ENCODE measurements at places on chromosomes 1 and 21. TPM values are rescaled to one million over a fixed set of nuclear protein-coding genes. Genes with fewer than 3 reads are reported as not detected.

GRCh38 chr1:161177112-161177935 lies at the start of gene B4GALT3:
Gene B4GALT3 (minus strand): TSS chr1:161177507. CDS start chr1:161176060, 1,447 bp downstream.
- DNase-seq = peak; percentile 96

- DNase-seq = no peak
Observed at GRCh38 chr1:64263335-64263734, 59.9 kb downstream of the UBE2U start.

GRCh38 chr1:42315500-42315899 lies 19.5 kb downstream of the FOXJ3 start:
- no peak for DNase-seq

GRCh38 chr1:86567341-86567740 lies 20.5 kb downstream of the CLCA4 start:
- no peak for DNase-seq

DNA sequence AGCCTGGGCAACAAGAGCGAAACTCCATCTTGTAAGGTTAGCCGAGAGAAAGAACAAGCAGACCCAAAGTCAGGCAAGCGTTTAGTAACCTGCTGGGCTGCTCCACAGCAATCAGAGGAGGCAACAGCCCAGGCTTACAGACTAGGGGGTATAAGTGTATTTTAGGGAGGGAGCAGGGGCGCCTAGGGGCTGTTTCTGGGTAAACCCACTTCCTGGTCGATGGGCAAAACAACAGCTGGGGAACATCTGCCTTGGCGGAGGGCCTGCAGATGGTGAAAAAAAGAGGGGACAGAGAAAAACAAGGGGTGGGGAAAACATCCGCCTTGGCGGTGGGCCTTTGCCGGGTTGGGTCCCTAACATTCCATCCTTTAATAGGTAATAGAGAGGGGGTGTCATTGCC lies 5.2 kb downstream of the TAS1R1 start:
- no peak for DNase-seq

DNA sequence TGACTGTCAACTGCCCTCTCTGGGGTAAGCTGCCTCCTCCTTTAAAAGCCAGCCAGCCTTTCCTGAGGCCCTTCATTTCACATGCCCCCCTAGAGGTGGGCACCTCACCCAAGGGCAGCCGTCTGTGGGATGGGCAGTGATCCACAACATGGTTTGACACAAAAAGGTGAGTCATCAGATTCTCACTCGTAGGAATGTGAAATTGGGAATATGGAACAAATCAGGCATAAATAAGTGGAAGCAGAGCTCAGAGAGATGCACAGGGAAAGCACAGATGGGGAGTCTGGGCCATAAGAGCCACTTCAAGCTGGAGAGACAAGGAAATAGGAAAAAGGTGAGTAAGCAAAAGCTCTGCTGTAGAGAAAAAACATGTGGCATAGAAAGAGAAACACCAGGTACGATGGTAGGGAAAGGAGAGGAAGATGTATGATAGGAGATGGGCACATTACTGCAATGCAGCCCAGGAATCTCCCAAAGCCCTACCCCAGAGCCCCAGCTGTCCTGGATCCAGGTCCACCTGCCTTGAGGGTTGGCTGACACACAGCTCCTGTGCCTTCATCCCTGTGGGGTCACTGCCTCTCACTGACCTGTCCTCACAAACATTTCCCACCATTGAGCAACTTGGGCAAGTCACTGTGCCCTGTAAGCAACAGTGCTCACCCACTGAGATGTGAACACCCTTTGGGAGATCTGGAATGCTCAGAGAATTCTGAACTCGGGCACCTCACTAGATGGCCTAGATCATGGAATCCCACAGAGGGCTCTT lies 86.6 kb downstream of the ASTN1 start:
- DNase-seq = no peak

- DNase-seq = no peak
Observed at GRCh38 chr1:109197158-109198042, 16.3 kb upstream of the SARS1 start.

GRCh38 chr1:190259424-190259823 lies 218.2 kb downstream of the BRINP3 start:
- DNase-seq = no peak

DNA sequence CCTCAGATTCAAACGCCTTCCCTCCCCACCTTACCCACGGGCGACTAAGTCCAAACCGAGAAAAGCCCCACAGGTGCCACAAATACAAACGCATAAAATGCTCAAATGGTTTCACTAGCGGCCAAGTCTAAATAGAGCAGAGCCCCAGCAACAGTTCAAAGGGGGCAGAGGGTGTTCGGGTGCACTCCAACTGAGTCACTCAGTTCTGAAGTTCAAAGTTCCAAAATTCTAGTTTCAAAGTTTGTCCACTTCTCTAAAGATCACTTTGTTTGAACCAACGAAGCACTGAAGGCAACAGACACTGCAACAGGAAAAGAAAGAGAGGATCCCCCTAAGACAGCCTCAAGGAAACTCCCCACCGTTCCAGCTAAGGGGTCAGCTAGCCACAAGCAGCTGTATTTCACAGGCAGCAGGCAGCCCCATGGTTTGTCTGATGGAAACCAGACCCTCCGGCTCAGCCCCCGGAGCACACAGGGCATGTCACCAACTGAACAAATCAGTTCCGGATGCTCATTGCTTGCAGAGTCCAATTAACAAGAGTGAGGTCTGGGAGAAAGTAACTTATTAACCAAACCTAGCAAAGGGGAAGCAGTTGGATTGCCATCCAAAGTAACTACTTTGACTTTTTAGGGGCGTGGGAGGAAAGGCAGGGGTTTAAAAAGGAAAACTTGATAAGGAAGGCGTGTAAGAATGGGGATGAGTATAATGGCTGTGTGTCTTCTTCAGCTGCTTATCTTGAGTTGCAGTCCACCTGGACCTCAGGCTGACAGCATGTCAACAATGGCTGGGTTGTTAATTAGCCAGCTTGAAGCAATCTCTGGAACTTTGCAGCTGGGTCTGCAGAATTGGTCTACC lies 1423.9 kb upstream of the PRMT6 start:
- DNase-seq = no peak

- no peak for DNase-seq
Observed at GRCh38 chr1:6152181-6152580, 27.9 kb downstream of the CHD5 start.

GRCh38 chr1:20184481-20184900 lies 1.4 kb upstream of the UBXN10 start:
- no peak for DNase-seq

DNA sequence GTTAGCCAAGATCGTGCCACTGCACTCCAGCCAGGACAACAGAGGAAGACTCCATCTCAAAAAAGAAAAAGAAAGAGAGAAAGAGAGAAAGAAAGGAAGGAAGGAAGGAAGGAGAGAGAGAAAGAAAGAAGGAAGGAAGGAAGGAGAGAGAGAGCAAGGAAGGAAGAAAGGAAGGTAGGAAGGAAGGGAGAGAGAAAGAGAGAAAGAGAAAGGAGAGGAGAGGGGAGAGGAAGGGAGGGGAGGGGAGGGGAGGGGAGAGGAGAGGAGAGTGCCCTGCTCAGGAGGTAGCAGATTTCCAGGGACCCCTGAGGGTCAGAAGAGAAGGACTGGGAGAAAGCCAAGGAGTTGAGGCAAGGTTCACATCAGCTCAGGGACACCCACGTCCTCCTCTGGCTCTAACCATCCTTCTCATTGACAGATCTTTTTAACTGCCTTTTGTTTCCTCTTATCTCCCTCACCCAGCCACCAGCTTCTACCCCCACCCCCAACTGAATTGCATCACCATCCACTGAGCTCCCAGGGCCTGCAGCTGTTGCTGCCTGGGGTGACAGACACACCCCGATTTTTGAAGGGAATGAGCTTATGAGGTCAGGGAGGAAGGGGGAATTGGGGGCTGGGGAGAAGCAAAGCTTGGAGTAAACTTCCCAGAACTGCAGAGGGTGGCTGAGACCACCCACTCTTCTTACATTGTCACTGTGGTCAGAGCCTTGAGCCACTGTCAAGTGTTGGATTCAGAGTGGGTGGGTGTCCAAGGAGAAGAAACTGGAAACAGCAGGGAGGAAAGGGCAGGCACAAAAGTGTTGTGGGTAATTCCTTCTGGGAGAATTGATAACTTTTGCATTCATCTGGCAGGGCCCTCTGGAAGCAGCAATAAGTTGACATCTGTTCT lies 91.6 kb downstream of the GLUL start:
- DNase-seq = no peak

- no peak for DNase-seq
Observed at GRCh38 chr1:239816081-239816782, 275.5 kb upstream of the FMN2 start.

DNA sequence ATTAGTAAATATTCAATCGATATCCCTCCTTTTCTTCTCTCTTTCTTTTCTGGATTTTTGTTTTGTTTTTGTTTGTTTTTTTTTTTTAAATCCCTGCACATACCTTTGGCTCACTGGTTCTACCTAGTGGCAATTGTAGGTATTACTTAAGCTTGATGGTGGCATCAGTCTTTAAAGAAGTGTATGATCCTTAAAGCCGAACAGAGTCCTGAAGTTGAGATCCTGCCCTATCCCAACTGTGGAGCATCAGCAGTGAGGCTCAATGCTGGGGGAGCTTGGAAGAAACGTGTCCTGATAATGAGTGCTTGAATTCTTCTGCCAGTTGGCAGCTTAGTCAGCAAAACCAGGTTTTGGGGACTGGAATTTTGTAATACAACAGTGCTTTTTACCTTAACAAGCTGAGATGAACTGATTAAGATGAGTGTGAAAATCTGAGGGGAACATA lies 60.8 kb downstream of the FASLG start:
- no peak for DNase-seq

DNA sequence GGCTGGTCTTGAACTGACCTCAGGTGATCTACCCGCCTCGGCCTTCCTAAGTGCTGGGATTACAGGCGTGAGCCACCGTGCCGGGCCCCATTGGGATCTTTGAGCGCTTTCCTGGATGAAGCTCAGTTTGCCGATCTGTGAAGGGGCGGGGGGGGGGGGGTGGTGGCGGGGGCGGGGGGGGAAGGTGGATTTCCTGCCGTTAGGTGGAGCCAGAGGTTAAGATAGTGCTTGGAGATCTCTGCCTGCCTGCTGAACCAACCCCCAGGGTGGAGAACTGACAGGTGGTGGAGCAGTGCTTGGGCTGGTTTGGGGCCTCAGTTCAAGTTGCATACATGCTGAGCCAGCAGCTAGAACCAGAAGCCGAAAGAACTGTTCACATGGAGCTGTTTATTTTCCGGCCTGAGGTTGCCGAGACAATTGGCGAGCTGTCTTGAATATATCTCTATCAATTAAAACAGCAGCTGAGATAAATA lies 1.7 kb downstream of the TMCC2 start:
- DNase-seq = no peak

GRCh38 chr1:81213279-81213678 lies 587.5 kb upstream of the ADGRL2 start:
- no peak for DNase-seq

GRCh38 chr1:51697166-51697565 lies 80.3 kb downstream of the OSBPL9 start:
- DNase-seq = no peak

GRCh38 chr1:90840352-90840751 lies 123.2 kb upstream of the BARHL2 start:
- DNase-seq = no peak

DNA sequence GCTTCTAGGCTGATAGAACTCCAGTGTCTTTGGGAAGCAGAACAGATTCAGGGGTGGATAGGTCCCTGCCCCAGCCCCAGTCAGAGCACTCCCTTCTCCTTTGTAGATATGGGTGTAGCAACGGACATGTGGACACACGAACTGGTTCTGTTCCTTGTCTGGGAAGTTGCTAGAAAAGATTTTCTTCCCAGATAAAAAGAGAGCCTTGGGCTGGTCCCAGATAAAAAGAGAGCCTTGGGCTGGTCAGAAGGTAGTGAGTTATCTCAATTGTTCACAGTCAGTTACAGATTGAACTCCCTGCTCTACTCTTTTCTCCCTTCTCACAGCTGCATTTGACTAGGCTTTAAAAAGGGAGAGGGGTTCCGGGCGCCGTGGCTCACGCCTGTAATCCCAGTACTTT lies 7.4 kb upstream of the EFNA1 start:
- DNase-seq = no peak

GRCh38 chr1:168485048-168485447 lies 58.7 kb downstream of the XCL2 start:
- no peak for DNase-seq

DNA sequence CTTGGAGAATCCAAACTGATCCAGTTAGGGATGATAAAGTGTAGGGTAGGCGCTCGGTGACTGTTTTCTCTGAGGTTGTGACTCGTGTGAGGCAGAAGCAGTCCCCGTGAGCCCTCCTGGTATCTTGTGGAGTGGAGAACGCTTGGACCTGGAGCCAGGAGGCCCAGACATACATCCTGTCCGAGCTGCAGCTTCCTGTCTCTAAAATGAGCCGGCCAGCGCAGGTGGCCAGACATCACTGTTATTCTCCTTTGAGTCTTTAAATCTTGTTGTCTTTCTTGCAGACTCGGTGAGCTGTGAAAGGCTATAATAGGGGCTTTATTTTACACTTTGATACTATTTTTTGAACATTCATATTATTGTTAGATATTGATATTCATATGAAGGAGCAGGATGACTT lies 12.3 kb downstream of the PCSK9 start:
- DNase-seq = no peak

SPRR2F gene
- not detected for total RNA-seq

ITLN1 gene
- 9.2 TPM for total RNA-seq

ANXA9 gene
- total RNA-seq = not detected

SPRR2D gene
- not detected for total RNA-seq

PSEN2 gene
- 24.2 TPM for total RNA-seq

CFHR2 gene
- not detected for total RNA-seq

HEYL gene
- total RNA-seq = 19.8 TPM

RABIF gene
- total RNA-seq = 6.1 TPM

C1orf116 gene
- total RNA-seq = 1.2 TPM

HTR6 gene
- total RNA-seq = not detected

AMY1B gene
- not detected for total RNA-seq

TTC22 gene
- not detected for total RNA-seq

CHIA gene
- total RNA-seq = not detected

PAQR6 gene
- 0.54 TPM for total RNA-seq

OLIG2 gene
- not detected for total RNA-seq

C4BPB gene
- total RNA-seq = not detected

OR2AK2 gene
- total RNA-seq = not detected

IRF6 gene
- 29.7 TPM for total RNA-seq

Measured in Right ventricle myocardium inferior (tissue), 1 donor.